ENCODE measurements at places on chromosomes 3 and 15.
A peak's percentile ranks its signal among the peaks of the same experiment; 100 is the strongest.

- DNase-seq = no peak
Measured at GRCh38 chr3:3665961-3666640, 133.1 kb upstream of the LRRN1 start.

- no peak for DNase-seq
Measured at GRCh38 chr3:188590557-188590956, 436.6 kb downstream of the LPP start.

- no peak for DNase-seq
Measured at GRCh38 chr3:129783470-129783869, 110.0 kb downstream of the TMCC1 start.

DNA sequence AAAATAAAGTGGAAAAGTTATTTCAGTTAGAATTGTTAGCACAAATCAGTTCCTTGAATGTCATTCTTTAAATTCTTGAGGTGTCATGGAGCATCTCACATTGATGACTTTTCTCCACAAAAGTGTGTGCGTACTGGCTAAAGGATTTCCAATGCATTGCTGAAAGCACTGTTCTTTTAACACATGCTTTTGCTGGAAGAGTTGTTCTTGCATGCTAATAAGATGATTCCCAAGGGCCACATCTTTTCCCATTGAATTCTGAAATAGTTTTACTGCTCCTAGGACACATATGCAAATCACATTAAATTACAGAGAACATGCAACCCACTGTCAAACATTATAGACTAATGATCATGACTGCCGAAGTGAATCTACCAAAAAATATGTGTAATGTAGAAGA lies 516.3 kb upstream of the CADM2 start:
- DNase-seq = no peak

DNA sequence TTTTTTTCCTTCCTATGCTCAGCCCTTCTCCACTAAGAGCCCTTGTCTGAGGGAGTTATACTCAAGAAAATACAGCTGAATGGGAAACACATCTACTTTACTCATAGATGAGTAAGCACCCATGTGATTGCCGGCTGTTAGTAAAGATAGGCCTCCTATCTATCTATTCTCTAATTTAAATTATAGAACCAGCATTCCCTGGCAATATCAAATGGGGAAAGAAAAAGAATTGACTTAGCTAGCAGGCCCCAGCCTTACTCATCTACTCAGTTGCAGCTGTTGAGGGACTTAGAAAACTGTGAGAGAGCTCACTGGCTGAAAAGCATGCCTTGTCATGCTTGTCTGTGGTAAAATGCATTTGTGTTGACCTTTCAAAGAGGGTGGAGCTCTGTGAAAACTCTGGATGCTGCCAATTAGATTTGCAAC lies 116.9 kb upstream of the LRRFIP2 start:
- no peak for DNase-seq

DNA sequence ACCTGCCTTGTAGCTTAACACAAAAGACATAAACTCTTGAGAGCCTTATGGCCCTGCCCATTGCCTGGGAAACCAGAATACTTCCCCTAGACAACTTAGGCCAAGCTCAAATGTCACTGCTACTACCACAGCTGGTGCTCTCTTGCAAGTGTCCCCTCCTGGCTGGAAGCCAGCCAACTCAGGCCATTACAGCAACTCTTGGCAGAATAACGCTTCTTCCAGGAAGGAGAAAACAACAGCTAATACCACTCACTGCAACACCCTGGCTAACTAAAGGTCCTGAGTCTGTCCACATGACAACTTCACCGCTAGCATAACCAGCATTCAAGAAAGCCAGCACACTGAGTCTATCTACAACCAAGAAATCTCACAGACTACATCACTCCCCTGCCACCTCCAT lies 5.1 kb upstream of the B4GALT4 start:
- no peak for DNase-seq

DNA sequence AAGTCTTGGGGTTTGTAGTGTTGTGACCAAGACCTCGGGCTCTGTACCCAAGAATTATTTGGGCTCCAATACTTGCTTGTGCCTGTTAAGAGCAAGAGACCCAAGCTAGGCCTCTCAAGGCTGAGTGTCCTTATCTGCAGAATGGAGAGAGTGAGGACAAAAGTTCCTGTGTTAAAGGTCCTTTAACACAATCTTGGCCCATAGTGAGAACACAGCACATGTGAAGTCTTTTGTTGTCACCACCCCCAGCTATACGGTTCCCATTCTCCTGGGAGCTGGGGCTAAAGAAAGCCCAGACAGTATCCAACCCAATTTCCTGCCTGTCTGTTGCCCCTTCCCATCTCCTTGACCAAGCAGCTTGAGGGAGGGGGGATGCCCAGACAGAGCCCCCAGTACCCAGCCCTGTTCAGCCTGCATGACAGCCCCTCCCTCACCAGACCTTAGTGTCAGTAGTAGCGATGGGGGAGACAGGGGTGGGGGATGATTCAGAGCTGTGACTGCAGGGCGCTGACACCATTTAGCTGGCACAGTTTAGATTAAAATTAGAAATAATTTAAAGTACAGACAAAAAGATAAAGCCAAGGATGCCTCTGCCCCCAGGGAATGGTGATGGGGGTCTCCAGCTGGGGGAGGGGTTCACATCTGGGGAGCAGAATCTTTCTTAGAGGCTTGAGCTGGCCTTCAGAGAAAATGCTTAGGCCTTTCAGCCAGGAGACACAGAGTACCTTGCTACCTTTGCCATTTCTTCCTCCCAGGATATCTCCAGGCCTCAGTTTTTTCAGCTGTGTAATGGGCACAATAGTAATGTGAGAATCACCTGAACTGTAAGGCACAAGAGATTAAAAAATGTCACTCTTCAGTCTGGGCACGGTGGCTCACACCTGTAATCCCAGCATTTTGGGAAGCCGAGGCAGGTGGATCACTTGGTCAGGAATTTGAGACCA lies 2.7 kb downstream of the PRKCD start:
- DNase-seq = no peak

DNA sequence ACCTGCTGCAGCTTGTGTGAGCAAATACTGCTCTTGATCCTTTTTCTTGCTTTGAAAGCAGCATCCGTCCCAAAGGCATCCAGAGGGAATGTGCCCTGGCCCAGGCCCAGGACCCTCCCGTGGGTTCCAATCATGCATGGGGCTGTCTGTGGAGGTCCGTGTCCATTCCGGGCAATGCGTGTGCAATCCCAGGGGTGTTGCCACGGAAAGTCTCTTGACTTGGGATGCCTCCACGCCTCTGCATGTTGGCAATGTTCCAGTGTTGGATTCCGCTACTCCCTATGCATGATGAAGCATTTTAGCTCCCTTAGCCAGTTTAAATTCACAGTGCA lies 105.7 kb downstream of the SNRPN start:
- DNase-seq = no peak

DNA sequence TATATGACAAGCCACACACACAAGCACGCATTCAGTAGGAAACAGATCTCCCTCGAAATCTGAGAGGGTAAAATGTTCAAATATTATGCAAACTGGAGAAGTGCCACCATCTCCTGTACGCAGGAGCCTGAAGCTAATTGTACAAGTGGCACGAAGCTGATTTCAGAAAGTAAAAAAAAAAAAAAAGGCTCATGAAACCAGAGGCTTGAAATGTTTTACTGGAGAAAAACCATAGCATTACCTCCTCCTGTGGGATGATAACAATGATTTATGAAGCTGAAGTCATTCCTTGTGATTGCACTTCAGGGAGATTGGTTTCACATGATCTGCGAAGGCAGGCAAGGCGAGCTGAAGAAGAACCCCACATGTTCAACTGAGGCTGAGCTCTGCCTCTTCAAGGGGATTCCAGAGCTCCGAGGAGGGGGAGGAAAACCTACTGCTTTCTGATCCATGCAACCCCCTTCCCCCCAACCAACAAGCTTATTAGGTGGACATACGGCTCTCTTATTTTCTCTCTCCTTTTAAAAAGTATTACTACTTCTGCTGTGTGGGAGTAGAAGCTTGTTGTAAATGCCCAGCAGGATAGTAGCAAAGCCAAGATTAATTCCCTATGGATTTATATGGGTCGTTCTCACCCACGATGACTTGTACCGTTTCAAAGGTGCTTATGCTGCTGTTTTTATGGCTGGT lies 101.1 kb downstream of the GREM1 start:
- peak; percentile 47 for DNase-seq

- DNase-seq = no peak
Measured at GRCh38 chr15:97804950-97805349, 155.6 kb upstream of the ARRDC4 start.
